ENCODE measurements at places on chromosomes 1 and 21. TPM values are rescaled to one million over a fixed set of nuclear protein-coding genes. Genes with fewer than 3 reads are reported as not detected.

Gene SERBP1
- polyA plus RNA-seq = 62.9 TPM

Gene BGLAP
- 2.9 TPM for polyA plus RNA-seq

Gene CCDC30
- polyA plus RNA-seq = 3.5 TPM

Gene RPS27
- polyA plus RNA-seq = 3,243 TPM

Gene RWDD3
- 37.1 TPM for polyA plus RNA-seq

DNA sequence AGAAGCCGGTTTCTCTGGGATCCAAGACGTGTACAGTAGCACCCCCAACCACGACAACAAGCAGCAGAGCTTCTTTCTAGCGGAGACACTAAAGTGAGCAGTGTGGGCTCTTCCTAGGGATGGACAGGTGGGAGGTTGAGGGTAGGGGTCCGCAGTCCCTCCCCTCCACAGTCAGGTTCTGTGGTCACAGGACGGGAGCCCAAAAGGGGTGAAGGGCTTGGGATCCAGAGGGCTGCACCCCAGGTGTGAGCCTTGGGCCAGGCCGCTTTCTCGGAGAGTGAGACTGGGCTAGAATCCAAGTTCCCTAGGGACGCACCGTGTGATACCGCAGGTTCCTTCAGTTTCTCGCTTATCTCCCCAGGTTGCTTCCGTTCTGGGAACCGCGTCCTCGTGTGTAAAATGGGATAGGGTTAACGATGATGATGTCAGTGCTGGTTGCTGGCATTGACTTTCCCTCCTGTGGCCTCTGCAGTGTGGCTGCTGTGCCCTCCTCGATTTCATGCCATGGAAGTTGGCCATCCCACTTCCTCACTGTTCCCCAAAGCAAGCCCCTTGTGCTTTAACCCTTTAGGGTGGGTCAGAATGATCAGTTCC is 17.3 kb upstream of the SELENON start:
- DNase-seq = no peak

DNA sequence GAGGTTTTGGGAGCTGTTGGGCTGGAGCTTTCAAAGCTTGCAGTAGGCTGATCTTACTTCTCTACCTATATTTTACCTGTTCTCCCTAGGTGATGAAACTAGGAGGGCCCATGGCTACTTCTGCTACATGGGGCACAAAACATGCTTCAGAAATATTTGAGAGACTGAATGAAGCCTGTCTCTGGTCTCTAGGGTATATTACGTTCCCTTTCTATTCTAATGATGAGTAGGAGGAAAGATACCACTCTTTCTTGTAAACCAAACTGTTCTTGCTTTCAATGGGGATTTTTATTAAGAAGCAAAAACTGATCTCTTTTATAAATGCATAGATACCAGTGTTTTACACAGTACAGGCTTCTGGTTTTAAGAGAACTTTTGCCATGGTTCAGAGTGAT is 103.1 kb downstream of the GALNT2 start:
- no peak for DNase-seq

- peak; percentile 68 for DNase-seq
These were observed 36.7 kb downstream of the SLC19A1 start for GRCh38 chr21:45505416-45506021.

DNA sequence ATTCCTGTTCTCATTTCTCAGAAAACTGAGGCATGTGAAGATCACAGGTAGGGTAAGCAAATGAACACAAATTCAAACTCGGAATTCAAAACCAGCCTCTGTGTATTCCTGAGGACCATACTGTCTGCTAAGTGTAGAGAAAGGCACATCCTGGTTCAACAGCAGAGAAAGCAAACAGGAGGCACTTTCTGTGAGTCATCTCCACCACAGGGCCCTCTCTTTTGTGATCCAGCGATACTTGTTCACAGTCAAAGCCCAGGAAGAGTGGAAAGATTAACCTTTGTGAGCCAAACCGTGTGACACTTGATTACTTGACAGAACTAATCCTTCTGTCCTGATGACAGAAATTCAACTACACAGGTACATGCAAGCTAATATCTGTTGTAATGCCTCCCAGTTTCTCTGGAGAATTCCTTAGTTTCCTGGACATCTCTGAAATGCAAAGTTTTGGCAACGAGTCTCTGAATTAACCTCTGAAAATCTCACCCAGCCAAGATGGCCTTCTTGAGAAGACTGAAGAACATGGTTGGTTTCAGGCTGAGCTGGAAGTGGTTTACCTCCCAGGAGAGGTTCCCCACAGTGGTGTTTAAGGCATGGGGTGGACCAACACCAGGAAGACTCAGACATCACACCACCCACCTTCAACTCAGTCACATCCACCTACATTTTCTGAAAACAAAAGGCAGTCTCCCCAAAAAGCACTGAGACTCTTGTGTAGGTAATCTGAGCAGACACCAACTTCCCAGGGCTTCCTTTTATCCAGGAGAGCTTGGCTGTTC is 98.2 kb upstream of the ERG start:
- no peak for DNase-seq

- DNase-seq = no peak
These were observed 6.9 kb upstream of the TMEM81 start for GRCh38 chr1:205091043-205091740.

DNA sequence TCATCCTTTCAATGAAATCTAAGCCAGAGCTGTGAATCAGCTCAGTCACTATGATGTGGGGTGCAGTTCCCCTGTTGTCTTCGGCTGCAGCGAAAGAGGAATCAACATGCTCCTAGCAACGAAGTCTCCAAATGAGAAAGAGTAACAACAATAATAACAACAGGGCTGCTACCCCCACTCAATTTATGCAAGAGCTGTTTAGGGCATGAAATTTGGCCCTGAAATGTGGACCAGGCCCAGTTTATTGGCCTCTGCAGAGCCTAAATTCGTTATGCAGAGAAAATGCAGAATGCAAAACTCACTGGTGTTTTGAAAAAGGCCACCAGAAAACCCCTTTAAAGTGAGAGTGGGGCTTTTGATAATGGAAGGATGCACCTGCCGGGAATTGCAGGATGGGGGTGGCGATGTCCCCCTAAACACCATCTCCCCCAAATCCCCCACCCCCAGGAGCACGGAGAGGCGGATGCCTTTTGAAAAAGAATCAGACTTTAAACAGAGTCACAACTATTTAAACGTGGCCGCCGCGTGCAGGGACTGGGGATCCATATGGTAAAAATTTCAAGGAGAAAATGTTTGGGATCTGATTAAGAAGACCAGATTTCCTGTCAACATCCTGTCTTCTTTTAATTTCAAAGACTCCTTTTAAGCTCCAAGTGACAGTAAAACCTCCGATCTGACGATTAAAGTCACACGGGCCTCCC is 1.9 kb downstream of the RUNX3 start:
- DNase-seq = no peak

DNA sequence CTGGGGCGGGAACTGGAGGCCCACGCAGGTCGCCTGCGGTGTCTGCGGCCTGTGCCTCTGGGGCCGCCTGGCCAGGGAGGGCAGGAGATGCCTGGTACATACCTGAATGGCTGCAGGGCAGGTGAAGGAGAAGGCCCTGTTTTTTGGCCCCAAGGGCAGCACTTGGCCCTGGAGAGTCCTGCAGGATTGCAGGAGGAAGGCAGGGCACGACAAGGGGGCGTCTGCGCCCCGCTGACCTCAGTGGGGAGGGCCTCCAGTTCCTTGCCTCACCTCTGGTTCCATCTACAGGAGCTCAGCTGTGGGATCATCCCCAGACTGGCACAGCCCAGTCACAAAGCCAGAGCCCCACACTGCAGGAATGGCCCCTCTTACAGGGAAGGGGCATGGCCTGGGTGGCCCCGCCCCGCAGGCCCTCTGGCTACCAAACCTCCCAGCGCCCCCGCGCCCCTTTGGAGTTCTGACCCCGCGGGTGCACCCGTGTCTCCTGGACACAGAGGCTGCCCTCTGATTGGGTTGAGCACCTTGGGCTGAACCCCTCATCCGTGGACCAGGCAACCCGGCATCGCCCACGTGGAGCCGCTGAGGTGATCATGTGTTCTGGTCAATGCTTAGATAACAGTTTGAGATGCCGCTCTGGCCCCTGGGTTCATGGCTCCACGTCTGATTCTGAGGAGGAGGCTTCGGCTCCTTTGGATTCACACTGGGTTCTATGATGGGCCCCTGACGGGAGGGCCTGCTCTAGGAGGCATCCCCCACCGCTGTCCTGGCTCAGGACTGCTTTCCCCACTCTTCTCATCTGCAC is 1.3 kb upstream of the PEX10 start:
- peak; percentile 46 for DNase-seq

- no peak for DNase-seq
These were observed 16.4 kb downstream of the TNNT2 start for GRCh38 chr1:201360901-201361651.

DNA sequence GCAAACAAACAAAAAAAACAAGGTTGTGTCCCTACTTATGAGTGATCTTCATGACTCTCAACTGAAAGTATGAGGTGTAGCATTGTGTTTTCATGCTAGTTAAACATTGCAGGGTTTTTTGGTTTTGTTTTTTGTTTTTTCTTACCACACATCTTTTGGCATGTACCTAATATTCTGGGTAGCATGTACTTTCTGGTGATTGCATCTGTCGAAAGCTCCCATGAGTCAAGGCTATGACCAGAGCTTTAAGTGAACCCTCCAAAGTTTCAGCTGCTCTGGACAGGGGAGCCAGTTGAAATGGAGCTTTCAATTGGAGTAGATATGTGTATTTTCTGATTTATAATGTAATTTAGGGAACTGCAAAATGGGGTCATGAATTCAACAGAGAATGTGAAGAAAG is 115.5 kb downstream of the KCNK2 start:
- DNase-seq = no peak

DNA sequence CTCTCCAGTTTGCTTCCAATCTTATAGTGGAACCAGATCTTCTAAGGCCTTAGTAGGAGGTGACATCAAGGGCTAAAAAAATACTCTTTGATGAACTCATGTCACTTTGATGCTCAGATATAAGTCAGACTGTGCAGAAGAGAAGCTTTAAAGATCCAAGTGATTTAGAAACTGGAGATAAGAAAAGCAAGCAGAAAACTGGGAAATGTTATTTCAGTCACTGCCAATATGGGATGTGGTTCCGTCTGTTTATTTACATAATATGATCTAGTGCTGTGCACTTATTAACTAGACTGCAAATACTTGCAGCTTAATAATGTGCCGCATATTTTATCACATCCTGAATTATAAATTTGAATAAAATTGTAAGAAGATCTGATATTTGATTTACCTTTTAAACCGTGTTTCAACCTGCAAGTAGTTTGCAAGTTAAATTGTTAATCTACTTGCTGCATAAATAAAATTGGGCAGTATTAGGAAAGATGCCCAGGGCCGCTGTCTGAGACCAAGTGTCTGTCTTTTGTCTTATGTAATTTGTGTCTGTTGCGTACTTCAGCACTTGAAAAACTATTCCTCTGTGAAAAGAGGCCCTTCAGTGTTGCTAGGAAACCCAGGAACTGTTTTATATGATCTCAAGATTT is 29.6 kb downstream of the CXADR start:
- no peak for DNase-seq

DNA sequence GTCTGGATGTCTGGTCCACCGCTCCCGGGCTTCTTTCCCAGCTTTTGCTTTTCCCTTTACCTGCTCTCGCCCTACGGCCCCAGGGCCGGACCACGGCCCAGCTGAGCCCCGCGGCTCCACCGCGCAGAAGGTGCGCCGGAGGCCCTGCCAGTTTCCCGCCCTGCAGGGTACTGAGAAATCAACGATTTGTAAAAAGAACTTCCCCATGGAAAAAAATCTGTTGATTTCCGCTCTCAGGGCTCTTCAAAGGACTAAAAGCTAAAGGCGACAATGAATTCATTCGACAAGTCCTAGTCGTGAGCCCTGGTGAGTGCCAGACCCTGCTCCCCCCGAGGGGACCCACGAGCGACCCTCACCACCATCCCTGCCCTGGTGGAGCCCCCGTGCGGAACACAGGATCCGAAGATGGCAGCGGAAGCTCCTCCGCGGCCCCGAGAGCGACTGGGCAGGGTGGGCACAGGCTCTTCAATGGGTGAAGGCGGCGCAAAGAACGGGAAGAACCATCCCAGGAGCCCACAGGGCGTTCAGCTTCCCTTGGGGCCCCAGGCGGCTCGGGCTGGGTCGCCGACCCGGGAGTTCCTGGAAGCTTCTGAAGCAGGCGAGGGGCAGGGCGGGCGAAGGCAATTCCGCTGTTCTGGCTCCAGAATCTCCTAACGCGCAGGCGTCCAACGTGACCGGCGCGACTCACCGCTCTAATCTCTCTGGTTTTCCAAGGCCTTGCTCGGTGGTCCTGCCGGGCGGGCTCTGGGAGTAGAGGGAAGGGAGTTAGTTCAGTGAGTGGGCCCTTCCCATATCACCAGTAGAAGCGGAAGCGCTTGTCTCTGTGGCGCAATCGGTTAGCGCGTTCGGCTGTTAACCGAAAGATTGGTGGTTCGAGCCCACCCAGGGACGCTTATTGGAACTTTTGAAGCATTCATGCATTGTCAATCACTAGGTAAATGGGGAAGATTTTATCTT is 6.6 kb upstream of the RNU1-2 start:
- peak; percentile 91 for DNase-seq

DNA sequence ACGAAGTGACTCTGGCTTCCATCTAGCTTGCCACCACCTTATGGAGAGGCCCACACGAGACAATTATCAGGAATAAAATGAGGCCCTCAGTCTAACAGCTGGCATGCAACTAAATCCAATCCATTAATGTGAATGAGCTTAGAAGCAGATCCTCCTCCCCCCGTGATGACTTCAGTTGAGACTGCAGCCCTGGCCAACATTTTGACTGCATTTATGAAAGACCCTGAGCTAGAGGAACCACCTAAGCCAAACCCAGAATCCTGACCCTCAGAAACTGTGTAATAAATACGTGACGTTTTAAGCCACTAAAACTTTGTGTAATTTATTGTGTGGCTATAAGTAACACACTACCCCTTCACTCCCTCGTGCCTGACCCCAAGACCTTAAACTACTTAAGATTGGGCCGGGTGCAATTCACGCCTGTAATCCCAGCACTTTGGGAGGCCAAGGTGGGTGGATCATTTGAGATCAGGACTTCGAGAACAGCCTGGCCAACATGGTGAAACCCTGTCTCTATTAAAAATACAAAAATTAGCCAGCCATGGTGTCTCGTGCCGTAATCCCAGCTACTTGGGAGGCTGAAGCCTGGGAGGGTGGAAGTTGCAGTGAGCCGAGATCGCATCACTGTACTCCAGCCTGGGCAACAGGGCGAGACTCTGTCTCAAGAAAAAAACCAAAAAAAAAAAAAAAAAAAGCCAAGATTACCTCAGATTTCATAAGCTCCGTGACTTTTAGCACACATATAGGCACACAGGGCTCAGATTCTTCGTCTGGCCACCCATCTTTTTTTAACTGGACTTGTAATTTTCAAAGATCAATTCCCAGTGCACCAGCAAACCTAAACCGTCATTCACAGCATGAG is 72.5 kb downstream of the ENAH start:
- DNase-seq = no peak

GRCh38 chr1:3188150-3188971 is 119.4 kb downstream of the PRDM16 start:
- peak; percentile 68 for DNase-seq

- no peak for DNase-seq
These were observed 19.5 kb upstream of the PADI1 start for GRCh38 chr1:17185485-17185860.

GRCh38 chr1:21622466-21623315 is 46.5 kb downstream of the RAP1GAP start:
- DNase-seq = peak; percentile 76

DNA sequence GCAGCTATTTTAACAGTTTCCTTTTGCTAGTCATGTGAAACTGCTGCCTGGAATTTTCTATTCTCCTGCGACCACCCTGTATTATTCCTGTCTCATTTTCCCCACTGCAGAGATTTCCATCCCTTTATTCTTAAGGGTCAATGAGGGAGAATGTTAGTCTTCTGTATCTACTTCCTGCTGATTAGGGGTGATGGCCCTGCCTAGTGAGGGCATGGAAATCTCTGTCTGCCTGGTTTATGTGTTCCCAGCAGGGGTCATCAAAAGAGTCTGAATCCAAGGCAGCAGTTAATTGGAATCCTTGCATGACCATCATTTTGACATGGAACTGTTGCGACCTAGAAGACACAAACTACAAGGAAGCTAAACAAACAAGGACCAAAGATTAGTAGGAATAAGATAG is 325.2 kb downstream of the PLPP3 start:
- DNase-seq = no peak

Measured in pancreas (tissue), 10 donors.